ENCODE measurements at places on chromosomes 1 and 21.

DNA sequence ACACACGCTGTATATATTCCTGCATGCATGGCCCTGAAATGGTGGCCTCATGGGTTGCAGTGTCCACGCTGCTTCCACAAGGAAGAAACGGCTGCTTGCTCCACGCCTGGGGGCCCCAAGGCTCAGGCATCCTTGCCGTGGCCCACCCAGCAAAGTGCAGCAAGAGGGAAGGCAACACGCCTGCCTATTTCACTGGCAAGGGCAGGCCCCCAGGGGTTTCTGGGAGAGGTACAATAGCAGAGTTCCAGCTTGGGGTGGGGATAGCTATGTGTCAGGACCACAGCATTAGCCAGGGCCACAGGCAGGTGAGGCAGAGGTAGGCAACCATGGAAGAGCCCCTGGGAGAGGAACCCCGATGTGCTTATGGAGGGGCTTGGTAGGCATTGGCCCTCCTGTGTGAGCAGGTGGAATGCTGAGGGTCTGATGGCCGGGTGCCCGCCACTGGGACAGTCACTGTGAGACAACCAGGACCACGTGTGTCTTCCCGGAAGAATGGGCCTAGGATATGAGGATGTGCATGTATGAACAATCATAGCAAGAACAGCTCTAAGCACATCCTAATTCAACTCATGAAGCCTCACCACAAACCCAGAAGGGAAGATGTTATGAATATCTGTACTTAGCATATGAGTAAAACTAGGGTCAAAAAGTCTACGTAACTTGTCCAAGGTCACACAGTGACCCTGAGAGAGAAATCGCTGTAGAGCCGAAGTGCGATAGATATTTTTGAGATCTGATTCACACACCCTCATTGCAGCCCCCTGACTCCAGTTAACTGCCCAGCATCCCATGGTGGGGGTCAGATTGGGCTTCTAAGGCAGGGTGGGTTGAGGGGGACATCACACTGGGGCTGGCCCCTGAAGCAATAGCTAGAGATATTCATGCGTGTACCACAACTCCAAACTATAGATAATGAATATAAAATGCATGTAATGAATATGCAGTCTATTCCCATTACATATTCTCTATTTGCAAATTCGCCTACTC lies 11.8 kb downstream of the TFF2 start:
- DNase-seq: no peak

DNA sequence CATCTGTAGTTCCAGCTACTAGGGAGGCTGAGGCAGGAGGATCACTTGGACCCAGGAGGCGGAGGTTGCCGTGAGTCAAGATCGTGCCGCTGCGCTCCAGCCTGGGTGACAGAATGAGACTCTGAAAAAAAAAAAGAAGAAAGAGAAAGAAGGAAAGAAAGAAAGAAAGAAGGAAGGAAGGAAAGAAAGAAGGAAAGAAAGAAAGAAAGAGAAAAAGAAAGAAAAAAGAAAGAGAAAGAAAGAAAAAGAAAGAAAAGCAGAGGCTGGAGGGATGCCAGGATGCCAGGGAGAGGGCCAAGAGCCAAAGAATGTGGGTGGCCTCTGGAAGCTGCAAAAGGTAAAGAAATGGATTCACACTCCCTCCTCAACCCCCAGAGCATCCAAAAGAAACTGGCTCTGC lies 8.2 kb upstream of the KCNE2 start:
- DNase-seq: no peak

GRCh38 chr21:23017989-23018388 lies 2019.8 kb downstream of the NCAM2 start:
- DNase-seq: no peak

DNA sequence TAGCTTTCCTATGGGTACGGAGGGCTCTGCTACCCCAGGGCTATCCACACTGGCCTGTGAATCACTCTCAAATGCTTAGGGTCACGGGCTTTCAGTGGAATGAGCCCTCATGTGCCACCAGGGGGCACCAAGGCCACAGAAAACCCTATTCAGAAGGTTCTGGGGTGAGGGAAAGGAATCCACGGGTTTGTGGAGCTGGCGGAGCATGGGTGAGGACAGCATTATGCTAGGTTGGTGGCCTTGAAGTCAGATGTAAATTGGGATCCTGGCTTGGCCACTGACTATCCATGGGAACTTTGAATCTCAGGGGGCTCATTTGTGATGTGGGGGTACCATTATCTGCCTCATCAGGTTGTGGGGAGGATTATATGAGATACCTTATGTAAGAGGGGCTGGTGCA lies 5.1 kb upstream of the LAMTOR5 start:
- DNase-seq: peak; percentile 41

DNA sequence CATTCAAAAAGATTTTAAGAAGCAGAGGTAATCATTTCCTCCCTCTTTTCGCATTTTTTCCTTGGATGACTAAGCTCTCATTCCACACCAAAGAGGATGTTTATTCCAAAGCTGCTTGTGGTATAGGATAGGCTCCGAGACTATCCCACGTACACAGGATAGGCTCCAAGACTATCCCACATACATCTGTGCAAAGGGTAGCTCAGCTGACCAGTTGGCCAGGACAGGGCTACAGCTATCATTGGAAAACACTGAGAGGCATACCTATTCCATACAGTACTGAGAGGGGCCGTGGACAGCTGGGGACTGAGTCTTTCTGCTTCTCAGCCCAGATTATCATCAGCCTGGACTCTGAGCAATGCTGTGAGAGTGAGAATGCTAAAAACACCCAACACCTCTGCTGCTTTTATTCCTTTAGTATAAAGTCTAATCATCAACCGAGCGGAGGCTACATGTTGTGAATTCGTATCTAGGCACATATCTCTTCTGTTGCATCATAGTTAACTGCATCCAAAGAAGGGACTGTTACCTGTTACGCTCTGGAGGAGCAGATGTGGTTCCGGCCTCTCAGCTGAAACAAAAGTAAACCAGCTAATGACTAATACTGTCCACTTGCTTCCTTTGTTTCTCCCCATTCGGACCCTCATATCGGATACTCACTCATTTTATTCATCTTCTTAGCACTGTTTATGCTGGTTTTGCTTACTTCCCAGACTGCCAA lies 141.0 kb downstream of the TNFSF18 start:
- no peak for DNase-seq

GRCh38 chr1:187042538-187042937 lies 213.8 kb downstream of the PLA2G4A start:
- no peak for DNase-seq

- DNase-seq: no peak
These were observed 75.1 kb upstream of the NEGR1 start for GRCh38 chr1:72357411-72357810.

DNA sequence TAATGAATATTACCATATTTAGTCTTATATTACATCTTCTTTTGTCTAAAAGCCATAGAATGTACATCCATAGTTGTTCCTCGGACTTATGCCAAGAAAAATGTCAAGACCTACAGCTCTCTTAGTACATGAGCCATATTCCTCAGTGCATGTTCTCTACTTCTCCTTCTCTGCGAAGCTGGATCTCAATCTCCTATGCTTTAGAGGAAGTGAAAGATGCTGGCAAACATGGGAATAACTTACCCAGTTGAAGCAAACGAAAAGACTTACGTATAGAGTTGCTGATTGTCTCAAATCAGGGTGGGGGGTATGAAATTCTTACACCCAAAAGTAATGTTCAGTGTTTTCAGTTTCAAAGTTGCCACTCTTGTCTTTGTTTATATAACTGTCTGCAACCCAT lies 32.7 kb downstream of the OR13G1 start:
- no peak for DNase-seq

DNA sequence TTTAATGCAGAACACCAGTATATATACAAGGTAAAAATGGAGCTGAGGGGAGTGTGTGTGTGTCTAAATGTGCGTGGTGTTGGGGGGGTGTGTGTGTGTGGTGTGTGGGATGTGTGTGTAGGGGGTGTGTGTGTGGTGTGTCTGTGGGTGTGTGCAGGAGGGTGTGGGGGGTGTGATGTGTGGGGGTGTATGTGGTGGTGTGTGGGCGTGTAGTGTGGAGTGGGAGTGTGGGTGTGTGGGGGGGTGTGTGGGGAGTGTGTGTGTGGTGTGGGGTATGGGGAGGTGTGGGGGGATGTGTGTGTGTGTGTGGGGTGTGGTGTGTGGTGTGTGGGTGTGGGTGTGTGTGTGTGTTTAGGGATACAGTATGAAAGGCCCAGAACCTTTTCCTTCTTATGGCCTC lies 202.3 kb upstream of the CACYBP start:
- DNase-seq: peak; percentile 10

DNA sequence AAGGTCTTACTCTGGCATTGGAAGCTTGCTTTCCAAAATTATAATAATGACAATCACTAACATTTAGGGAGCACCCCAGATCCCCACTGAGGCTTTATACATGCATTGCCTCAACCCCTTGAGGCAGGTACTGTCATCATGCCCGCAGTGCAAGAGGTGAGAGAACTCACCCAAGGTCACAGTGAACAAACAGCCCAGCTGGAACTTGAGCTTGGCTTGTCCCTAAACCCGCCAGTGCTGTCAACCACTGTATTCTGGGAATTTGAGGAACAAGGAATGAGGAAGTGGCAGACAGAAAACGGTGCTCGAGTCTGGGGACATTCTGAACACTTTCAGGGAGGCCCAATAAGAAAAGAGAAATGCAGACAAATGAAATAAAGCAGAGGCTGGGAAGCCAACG lies 34.6 kb upstream of the TLR5 start:
- no peak for DNase-seq

GRCh38 chr1:66445492-66446181 lies 88.3 kb upstream of the SGIP1 start:
- peak; percentile 62 for DNase-seq

DNA sequence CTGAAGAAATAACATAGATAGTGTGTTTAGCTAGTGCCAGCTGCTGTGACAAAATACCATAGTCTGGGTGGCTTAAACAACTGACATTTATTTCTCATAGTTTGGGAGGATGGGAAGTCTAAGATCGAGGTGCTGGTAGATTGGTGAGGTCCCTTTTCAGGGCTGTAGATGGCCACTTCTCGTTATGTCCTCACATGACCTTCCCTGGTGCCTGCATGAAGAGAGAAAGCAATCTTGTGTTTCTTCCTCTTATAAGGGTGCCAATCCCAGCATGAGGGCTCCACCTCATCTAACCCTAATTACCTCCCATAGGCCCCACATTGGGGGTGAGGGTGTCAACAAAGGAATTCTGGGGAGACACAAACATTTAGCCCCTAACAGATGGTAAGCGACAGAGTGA lies 9.3 kb downstream of the MTARC2 start:
- no peak for DNase-seq

- DNase-seq: no peak
These were observed 19.8 kb upstream of the VCAM1 start for GRCh38 chr1:100699744-100700143.

- DNase-seq: no peak
These were observed 78.2 kb upstream of the SDC3 start for GRCh38 chr1:30986755-30987154.

DNA sequence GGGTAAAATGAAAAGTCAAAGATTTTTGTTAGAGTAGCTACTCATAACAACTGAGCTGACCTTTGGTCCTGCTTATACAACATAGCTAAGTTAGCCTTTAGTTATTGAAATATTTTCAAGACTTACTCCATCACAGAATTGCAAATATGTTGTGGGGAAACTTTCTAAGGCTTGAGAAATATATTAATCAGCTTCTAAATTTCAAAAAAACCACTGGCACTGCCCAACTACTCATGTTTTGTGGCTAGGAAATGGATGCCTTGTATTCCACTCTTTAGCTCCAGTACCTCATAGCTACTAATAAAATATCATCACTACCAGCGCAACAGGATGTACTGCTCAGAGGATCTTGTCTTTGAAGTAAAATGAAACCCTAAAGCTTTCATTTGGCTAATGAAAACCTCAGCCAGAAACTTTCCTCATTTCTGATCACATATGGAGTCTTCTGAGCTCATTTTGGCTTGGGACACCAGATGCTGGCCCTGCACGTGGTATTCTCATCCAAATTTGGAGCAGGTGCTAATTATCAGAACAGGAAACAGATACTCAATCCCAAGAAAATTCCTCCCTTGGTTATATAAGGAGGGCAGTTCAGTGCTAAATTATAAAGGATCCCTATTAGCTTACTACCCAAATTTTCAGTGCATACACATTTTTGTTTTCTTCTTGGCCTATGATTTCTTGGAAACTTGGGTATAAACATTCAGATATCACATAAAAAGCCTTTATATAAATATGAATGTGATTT lies 690.7 kb downstream of the ADGRL2 start:
- DNase-seq: no peak

DNA sequence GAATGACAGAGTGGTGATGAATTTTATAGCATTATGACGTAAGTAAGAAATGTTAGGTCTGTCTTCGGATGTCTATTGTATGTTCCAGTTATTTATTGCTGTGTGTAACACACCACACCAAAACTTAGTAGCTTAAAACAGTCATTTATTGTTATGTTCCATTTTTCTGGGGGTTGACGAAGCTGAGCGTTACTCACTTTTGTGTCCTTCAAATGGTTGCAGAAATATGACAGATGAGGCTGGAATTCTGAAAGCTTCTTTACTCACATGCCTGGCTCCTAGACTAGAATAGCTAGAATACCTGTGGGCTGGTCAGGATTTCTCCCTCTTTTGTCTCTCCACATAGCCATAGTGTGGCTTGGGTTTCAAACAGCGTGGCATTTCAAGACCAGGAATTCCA lies 62.1 kb upstream of the S1PR1 start:
- no peak for DNase-seq

- DNase-seq: no peak
These were observed 10.9 kb downstream of the OR14I1 start for GRCh38 chr1:248691567-248692155.

DNA sequence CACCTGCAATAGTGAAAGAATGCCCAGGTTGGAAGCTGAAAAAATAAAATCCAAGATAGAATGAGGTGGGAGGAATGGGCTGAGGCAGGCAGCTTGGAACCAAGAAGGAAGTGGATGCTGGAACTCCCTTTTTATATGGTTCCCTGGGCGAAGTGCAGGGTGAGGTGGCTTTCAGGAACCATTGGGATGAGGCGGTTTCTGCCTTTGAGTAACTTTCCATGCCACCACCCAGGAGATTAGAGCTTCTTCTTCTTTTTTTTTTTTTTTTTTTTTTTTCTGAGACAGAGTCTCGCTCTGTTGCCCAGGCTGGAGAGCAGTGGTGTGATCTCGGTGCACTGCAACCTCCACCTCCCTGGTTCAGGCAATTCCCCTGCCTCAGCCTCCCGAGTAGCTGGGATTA lies 17.8 kb upstream of the MRPS6 start:
- no peak for DNase-seq

- DNase-seq: no peak
These were observed 25.2 kb upstream of the EXO1 start for GRCh38 chr1:241822846-241823245.

- DNase-seq: peak; percentile 39
These were observed 33.3 kb downstream of the LRP8 start for GRCh38 chr1:53294567-53294966.
